ENCODE measurements at places on chromosomes 4 and X. TPM values are rescaled to one million over a fixed set of nuclear protein-coding genes. Genes with fewer than 3 reads are reported as not detected.

DNA sequence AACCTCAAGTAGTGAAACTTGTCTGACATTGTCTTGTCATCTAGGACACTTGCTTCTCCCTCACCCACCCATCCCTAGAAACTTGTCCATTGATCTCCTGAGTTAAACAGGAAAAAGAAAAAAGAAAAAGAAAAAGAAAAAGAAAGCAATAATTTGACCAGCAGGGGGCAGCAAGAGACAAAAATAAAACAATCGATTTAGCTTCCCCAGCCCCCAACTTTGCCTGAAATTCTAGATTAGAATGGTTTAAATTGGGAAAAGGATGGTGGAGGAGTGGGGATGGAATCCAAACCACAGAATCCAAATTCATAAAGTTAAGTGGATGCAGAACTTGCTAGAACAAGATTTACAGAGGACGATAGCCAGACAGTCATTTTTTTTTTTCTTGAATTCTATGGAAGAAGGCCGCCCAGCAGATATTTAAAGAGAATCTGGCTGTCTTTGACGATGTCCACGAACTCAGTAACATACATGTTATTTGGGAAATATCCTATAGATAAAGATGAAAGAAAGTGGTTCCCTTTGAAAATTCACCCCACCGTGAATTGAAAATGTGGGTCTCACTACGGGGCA lies 282.9 kb downstream of the USP46 start:
- DNase-seq, result peak; percentile 57

The MXD4 gene
- total RNA-seq, result 13.5 TPM

The PDGFRA gene
- total RNA-seq, result 0.40 TPM

DNA sequence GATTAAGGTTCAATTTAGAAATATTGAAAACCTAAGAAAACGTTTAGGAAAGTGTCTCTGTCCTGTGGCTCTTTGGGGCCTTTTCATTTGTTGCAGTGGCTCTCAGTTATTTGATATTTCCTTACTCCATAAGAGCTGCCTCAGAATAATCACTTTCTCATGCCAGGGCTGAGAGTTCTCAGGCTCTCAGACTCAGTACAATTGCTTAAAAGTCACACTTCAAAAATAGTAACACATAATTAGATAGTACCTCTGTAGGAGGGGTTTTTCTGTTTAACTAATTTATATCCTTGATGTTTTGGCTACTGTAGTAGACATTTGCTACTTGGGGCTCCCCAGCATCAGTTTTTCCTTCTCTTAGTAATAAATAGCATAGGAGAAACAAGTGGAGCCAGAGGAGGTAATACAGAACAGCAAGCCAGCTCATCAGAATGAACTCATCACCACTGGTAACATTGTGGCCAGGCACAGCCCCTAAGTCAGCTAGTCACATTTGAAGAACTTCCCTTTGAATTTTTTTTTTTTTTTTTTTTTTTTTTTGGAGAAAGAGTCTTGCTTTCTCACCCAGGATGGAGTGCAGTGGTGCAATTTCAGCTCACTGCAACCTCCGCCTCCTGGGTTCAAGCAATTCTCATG lies 8.0 kb upstream of the HNRNPD start:
- no peak for DNase-seq

GRCh38 chr4:57148177-57148576 lies 38.0 kb upstream of the IGFBP7 start:
- no peak for DNase-seq

The DCAF12L2 gene
- not detected for total RNA-seq

The ARMCX4 gene
- 0.04 TPM for total RNA-seq

The IL1RAPL2 gene
- total RNA-seq, result not detected

The BST1 gene
- total RNA-seq, result not detected

DNA sequence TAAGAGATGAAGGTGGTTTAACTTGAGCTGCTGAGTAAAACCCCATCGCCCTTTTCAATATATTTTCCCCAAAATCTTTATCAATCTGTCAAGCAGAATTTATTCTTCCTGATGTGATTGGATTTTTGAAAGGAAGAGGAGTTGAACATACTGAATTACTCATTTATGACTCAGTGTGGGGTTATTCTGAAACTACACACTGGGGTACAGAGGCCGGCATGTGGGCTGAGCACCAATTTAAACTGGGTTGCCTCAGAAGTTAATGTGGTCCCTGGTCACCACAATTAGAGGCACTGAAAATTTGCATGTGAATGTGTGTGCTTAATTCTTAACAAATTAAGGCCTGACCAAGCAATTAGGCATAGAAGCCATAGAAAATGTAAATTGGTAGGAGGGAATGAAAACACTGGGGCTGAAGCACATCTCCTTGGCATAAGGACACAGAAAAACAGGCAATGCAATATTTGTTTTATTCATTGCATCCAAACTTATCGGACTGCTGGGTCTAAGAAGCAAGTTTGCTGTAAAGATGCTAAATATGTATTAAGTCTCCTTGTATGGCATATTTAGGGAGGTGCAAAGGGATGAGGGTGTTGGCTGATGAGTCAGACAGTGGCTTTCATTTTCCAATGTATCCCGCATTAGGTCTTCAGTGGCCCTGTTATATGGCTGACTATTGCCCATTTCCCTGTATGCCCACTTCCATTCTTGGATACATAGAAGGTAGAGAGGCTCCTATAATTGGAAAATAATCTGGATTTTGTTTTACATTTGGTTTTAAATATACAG lies 170.9 kb downstream of the IL15 start:
- no peak for DNase-seq

DNA sequence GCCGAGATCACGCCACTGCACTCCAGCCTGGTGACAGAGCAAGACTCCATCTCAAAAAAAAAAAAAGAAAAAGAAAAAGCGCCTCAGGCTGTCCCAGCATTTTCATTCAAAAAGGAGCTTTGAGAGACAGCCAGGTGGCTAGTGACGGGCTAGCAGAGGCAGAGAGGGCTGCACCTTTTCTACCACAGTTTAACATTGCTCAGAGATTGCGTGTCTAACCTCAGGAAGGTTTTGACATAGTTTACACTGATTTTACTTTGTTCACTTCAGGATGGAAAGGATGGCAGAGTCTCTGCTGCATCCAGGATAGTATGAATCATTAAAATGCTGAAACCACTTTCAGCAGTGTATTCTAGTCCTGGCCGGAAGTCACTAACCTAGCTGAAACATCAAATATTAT lies 28.1 kb downstream of the ZFP42 start:
- DNase-seq, result no peak

DNA sequence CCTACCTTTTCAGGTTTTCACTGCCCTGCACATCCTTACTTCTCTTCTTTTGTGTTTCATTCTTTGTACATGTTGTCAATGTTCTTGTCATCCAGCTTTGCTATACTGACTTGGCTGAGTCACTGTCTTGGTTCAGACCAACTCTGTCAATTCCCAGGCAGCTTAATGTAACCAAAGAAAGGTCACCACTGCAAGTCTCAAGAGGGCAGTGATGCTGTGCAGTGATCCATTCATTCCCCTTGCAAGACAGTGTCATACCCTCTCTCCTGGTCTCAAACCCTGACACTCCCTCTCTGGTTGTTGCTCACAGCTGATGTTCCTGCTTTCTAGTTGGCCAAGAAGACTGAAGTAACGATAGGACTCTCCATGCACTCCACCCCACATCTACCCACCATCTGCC lies 17.5 kb downstream of the RAB39B start:
- no peak for DNase-seq

The FAM193A gene
- 24.6 TPM for total RNA-seq

The ANOS1 gene
- 0.09 TPM for total RNA-seq

GRCh38 chrX:72120837-72121236 lies 10.9 kb downstream of the RTL5 start:
- no peak for DNase-seq

- peak; percentile 25 for DNase-seq
These were observed 6.0 kb downstream of the HMGN5 start for GRCh38 chrX:81195712-81196111.

- peak; percentile 57 for DNase-seq
These were observed 20.9 kb upstream of the S100G start for GRCh38 chrX:16628946-16629595.

GRCh38 chr4:110610940-110611831 lies 11.7 kb downstream of the PITX2 start:
- DNase-seq, result no peak

The PARM1 gene
- total RNA-seq, result 0.07 TPM

DNA sequence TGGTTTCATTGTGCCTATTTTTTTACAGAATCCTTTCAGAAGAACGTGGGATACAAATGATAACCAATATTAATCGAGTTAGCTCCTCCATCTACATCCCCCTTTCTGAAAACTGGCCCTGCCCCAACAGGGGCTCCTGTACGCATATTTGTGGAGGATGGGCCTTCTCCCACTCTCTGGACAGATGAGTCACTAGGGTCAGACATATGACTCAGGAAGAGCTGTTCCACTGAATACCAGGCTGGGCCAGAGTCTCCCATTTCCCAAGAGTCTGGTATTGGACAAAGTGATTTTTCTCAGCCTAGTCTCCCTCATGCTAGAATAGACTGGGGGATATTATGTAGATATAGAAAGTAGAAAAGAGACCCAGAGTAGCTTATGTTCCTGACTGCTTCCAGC lies 142.4 kb downstream of the TSPAN5 start:
- DNase-seq, result peak; percentile 51

The SLAIN2 gene
- 42.8 TPM for total RNA-seq

DNA sequence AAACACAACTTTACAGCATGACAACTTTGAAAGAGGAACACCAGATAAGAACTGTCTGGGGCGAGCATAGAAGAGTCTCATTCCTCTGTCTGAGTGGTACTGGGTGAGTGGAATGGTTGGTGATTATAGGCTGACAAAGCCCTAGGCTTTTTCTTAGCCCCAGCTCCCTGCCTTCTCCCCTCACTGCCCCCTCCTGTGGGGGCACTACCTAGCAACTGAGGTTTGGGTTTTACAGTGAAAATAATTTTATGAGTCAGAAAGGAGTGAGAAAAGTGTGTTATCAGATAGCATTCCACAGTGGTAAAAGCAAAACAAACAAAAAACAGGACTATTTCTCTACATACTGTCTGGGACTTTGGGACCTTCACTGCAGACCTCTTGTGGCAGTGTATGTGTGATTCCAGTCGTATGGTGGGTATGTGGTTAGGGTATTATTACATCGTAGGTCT lies 10.5 kb upstream of the TMEM165 start:
- DNase-seq, result peak; percentile 47

The DSPP gene
- not detected for total RNA-seq

DNA sequence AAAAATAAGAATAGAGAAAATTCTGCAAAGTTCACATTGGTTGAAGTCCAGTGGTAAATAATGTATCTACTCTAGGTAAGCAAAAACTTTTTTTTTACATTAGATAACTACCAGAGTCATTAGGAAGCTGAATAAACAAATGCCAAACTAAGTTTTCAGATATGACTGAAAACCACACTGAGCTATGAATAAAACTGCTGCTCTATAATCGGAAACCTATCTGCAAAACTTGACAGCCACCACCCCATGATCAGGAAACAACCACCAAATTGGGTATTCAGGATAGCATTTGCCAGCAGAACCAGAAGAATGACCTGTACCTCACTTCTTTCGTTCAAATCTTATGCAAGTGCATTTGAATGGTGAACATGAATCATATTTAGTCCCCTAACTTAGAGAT lies 173.0 kb upstream of the TET2 start:
- DNase-seq, result no peak

- DNase-seq, result no peak
These were observed 369.4 kb upstream of the NDST3 start for GRCh38 chr4:117664706-117665444.

GRCh38 chr4:25839687-25840086 lies 23.1 kb downstream of the SEL1L3 start:
- no peak for DNase-seq

GRCh38 chr4:85932500-85933290 lies 427.2 kb downstream of the MAPK10 start:
- DNase-seq, result no peak

The TMEM156 gene
- 3.7 TPM for total RNA-seq

The COL4A6 gene
- 0.02 TPM for total RNA-seq

DNA sequence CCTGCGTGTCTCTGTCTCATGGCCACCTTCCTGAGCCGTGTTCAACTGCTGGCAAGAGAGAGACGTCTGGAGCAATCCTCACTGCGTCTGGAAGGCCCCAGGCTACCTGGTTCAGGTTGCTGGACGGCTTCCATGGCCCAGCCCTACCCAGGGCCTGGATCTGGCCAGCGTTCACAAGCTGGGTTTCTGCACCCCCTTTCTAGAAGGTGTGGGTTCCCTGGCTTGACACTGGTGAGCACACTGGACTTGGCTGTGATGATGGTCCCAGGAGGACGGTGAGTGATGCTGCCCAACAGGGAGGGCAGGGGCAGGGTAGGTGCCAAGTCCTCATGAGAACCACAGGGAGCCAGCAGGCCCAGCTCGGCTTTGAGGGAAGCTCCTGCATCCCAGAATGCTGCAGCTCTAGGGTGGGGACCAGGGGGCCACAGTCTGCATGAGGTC lies 63.4 kb downstream of the HTRA3 start:
- DNase-seq, result no peak

The KLHL34 gene
- total RNA-seq, result not detected

GRCh38 chrX:72358313-72358712 lies 52.6 kb upstream of the CITED1 start:
- DNase-seq, result no peak

GRCh38 chr4:86302251-86302650 lies 57.6 kb downstream of the MAPK10 start:
- no peak for DNase-seq

GRCh38 chr4:53571936-53572599 lies 19.2 kb downstream of the LNX1 start:
- no peak for DNase-seq

The RAB41 gene
- not detected for total RNA-seq

GRCh38 chr4:147019091-147019490 lies 73.4 kb upstream of the TTC29 start:
- DNase-seq, result peak; percentile 68

The FRG2 gene
- not detected for total RNA-seq

The PCDH7 gene
- total RNA-seq, result not detected

DNA sequence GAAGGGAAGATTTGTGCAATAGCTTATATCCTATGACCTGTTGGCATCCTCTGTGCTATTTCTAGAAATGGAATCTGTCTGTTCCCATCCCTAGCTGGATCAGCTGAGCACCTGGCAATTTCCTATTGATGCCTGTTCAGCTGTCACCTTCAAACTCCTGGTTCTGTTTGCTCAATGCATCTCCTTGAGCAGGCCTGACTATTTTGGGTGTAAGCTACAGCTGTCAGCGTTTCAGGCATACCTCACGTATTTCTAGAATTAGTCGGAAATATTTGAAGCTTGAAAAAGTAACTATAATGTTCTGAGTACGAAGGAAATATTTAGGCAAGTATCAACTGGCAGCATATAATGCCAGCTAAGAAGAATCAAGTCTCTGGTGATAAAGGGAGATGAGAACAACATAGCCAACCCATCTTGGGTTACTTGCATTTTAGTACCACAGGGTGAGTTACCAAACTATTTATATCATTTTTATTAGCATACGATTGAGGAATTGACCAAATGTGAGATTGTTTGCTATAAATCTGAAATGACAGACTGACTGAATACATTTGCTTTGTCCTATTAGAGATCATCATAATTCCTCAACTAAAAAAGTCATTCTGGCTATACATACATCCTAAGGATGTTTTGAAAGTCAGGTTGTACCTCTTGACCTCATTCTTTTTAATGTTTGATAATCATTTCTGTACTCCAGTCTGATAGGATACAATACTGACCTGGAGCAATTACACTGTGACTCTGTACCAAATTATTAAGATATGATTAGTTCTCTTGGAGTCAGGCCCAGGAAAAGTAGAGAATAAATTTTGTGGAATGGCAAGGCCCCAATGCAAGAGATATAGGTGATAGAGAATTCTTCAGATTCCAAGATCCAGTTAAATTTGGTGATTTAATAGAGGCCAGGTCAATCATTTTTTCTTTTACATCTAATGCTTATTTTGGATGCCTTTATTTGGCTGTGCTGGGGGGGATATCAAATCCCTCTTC lies 36.4 kb upstream of the PLAC1 start:
- no peak for DNase-seq

Data from K562 (cell line).